ENCODE measurements at places on chromosomes 4 and X.

DNA sequence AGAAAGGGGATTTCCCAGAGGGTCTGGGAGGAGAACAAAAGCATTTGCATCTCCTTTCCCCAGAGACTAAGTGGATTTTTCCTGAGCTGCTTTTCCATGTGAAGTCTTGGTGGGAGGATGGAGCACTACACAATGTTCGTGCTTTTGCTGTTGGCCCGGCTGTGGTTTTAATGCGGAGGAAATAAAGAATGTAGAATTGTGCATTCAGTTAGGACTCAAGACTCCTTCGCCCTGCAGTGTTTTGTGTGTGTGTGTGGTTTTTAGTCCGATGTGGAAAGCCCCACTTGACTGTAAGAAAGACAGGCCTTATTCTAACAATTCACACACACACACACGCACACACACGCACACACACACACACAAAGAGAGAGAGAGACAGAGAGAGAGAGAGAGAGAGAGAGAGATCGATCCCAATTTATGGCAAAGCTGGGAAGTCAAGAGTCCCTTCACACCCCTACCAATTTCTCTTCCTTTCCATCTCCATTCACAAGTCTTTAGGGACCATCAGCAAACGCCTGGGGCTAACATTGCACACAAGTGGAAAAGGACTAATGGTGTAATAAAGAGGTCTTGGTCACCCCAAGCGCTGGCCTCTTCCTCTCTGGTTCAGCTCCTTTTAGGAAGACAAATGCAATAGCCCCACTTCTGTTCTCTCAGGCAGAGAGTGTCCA, 44.2 kb downstream of the CLDN34 start:
- no peak for DNase-seq

DNA sequence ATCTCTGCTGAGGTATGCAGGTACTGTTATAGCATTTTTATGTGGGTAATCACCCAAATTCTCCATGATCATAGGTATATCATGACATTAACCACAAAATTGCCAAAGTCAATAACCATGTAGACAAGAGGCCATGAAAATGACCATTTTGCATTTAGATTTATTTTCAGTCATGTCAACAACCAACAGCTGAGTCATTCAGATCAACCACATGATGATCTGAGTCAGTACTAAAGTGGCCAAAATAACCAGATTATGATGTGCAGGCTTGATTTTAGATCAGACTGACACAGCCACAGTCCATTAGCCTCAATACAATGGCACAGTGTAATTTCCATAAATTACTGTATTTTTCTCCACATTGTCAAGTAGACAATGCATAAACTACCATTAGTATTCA, 240.5 kb downstream of the GRIA3 start:
- DNase-seq = no peak

DNA sequence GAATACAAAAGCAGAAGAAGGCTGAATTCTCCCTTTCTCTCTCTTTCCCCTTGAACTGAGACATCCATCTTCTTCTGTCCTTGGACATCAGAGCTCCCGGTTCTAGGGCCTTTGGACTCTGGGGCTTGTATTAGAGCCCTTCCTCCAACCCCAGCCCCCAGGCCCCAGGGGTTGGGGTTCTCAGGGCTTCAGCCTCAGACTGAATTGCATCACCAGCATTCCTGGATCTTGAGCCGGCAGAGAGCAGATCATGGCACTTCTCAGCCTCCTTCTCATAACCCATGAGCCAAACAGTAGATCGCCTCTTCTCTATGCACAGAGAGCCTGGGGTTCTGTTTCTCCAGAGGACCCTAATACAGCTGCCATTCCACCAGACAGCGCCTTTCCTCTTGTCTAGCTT, 25.3 kb upstream of the CLDN24 start:
- DNase-seq = no peak

DNA sequence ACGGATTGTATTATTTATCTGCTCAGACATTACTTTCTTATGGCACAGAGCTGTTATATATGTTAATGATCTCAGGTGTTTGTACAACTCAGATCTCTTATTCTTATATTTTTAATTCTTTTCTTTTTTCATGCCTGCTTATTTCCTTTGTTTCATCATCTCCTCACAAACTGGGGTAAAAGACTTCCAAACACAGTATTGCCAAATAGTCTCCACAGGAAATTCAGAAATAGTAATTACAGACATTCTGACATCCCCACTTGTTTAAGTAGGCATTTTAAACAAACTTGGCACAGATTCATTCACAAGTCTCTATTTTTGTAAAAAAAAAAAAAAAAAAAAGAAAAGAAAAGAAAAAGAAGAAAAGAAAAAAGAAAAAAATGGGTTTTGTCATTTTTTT, 129.7 kb upstream of the USP38 start:
- DNase-seq = no peak

DNA sequence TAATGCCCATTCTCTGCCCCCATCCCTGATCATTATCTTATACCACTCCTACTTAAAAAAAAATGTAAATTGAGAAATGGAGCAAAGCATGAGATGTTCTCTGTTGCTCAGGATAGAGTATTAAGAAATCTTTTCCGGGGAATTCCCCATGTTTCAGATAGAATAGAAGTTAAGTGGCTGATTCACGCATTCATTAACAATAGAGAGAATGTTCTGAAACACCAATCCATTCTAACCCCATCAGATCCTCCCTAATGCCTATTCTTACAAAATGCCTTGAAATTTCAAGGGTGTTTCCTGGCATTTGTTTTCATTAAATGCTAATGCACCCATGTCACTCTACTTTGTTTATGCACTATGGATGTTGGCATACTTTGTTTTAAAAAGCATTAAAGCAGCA, 101.1 kb downstream of the AREG start:
- no peak for DNase-seq

DNA sequence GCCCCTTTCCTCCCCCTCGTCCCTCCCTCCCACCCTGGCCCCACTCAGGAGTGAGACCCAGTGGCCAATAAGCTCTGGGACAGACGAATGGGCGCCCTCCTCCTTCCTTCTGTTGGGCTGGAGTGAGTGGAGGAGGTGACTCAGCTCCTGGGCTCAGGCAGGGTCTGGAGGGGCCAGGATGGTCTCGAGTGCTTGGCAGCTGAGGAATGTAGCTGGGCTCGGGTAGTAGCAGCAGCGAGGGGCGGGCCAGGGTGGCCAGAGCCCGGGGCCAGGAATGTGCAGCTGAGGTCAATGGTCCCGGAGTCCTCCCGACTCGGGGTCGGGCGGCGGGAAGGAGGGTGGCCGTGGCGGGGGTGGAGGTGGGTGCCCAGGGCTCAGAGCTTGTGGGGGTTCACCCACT, 15.0 kb downstream of the G6PD start:
- no peak for DNase-seq

DNA sequence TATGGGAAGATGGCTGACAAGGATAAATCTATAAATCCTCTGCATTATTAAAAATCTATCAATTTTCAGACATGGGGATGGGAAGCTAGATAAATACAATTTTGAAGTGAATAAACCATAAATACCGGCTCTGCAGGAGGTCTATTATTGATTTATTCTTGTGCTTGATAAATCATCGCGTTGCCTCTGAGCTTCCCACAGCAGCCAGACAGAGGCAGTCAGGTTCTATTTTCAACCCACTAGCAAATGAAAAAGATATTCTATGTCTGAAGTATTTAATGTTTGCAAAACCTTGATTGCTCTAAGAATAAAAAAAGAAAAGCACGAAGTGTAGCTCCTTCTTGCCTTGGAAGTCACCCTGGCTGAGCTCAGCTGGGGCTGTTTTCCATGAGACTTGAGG, 216.2 kb downstream of the DHRSX start:
- DNase-seq = no peak

- peak; percentile 12 for DNase-seq
Observed at GRCh38 chr4:88006956-88007303, 505 bp upstream of the PKD2 start.

DNA sequence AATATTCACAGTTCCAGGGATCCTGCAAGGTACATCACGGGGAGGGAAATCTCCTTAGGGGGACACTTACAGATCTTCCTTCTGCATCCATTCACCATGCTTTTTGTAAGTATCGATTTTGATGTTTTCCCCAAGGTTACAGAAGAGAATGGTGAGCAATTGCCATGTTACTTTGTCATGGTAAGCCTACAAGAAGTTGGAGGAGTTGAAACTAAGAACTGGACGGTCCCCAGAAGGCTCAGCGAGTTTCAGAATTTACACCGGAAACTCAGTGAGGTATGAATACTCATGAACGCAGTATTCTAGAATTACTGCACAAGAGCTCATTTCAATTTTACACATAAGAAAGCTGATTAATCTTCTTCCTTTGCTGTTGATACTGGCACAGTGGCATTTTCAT, 53.9 kb downstream of the LRP2BP start:
- DNase-seq = no peak

- no peak for DNase-seq
Observed at GRCh38 chr4:188639479-188640100, 500.3 kb downstream of the TRIML1 start.

DNA sequence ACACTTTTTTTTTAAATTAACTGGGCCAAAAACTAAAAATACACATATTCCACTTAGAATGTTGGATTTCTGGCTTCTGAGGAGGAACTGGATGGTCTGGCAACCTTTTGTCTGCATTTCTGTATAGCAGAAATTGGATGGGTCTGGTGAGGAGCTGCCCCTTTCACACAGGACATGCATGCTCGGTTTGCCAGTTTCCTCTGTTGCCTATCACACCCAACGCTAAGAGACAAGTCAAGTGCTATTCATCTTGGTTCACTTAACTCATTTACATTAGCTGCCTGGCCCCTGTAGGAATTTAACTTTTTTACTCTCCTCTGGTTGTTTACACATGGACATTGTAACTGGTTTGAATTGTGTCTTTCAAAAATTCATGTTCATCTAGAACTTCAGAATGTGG, 195.7 kb downstream of the PACRGL start:
- DNase-seq = no peak

DNA sequence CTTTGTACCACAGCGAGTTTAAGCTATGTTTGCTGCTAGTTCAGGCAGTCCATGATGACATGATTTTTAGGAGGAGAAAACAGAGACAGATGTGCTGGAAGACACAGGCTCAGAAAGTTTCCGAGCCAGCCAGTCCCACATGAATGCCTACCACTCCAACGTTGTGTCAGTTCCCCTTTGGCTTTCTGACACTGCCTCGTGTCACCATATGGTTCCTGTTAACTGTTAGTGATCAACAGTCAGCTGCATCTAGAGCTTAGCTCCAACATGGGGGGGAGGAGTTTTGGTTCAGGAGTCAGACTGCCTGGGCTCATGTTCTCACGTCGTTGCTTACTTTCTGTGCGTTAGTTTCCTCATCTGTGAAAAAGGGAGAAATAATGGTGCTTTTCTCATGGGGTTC, 343.7 kb downstream of the MID1IP1 start:
- DNase-seq = no peak

DNA sequence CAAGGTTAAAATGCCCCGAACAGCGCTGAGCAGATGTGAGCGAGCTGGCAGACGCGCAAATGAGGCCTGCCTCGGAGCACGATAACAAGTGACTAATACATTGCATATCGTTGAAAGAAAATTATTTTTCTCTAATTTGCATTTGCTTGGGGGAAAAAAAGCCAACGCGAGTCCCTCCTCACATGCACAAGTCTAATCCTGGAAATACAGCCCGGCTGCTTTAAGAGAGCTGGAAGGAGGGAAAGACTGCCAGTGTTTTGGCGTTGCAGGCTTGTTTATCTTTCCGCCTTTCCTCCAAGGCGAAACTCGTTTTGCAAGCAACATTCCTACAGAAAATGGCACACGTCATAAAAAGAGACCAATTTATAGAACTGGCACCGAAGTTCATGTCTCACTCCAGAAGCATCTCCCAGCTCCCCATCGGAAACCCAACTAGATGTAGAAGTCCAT, 12.6 kb downstream of the BCOR start:
- DNase-seq = no peak

DNA sequence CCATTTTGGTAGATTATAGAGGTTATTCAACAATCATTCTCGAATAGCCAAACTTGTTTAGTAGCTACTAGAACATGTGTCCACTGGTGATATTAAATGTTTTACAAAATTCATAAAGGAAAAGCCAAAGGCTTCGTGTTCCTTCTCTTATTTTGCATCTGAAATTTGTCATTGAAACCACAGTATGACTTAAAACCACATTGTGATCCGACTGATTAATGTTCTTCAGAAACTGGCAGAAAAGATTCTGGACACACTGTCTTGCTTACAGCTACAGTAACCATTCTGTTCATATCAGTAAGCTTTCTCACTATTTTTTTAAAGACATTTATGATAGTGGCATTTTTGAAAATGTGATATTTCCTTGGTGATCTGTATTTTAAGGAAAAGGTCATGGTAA, 2.6 kb upstream of the SMARCA1 start:
- DNase-seq = no peak

DNA sequence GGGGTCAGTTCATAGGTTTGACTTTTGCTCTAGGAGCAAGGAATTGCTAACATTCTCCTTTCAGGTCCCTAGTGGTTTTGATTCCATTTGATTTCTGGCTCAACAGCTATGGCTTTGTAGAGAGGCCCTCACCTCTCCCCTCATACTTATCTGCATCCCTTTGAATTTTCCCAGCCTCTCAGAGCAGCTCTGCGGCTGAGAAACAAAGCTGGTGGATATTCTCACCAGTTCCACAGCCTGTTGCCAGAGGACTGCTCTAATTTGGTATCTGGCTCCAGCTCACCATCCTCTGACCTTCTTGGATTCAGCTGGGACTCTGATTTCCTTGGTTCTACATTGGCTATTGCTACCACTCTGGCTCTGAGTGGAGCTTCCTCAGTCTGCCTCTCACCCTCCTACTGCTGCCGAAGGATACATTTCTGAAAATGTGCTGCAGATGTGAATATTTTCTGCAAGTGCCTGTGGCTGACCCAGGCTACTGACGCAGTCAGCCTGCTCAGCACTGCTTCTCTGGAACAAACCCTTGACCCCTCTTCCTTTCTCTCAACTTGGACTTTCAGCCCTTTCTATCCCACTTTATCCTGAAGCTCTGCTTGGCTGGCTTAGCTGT, 110.9 kb upstream of the ENPEP start:
- no peak for DNase-seq

GRCh38 chr4:122896270-122896669, 26.1 kb downstream of the NUDT6 start:
- no peak for DNase-seq

GRCh38 chrX:253451-254297, 27.5 kb upstream of the PLCXD1 start:
- DNase-seq = no peak

DNA sequence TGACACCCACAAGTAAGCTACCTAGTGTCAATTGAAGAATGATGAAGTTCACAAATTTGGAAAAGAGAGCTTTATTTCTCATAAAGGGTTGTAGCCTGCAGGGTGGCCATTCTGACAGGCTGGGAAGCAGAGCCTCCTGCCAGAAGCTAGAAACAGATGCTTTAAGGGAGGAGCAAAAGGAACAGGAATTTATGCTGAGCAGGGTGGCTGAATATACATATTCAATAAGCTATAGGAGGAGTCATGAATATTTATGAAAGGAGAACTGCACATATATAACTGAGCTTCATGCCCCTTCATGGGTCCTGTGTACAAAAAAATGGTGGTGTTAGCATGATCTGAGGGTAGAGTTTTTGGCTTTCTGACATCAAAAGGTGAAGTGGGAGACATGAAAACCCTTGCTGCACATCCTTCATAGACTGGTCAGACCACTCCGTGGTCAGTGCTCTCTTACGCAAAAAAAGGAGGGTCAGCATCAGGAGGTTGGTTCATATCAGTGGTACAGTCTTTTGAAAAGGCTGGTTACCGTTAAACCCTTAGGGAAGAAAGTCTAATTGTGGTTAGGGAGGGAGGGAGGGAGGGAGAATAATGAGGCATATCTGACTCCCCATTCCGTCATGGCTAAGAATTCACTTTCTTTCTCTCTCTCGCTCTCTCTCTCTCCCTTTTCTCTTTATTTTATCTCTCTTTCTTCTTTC, 121.4 kb downstream of the LUZP4 start:
- no peak for DNase-seq

GRCh38 chrX:107840971-107841370, 15.3 kb downstream of the MID2 start:
- no peak for DNase-seq

- no peak for DNase-seq
Observed at GRCh38 chrX:150157291-150157690, 205.8 kb upstream of the MAMLD1 start.

Data from neural crest cell (in vitro differentiated cells).